ENCODE measurements at places on chromosomes 4 and X.

- no peak for DNase-seq
Measured at GRCh38 chr4:35933901-35934300, 310.4 kb downstream of the ARAP2 start.

DNA sequence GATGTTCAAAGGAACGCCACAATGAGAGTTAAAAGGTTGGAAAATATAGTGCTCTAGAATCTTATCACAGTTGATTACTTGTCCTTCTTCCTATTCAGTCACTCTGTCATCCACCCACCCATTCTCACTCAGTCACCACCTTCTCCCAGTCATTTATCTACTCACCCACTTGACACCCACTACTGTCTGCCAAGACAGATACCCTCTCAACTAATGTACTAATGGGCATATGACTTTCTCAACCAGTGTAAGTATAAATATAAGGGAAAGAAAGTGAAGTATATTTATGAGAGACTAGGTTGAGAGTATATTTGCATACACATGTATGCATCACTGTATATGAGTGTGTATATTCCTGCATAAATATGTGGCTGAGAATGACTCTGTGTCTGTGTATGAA, 20.0 kb downstream of the MID2 start:
- DNase-seq: no peak

DNA sequence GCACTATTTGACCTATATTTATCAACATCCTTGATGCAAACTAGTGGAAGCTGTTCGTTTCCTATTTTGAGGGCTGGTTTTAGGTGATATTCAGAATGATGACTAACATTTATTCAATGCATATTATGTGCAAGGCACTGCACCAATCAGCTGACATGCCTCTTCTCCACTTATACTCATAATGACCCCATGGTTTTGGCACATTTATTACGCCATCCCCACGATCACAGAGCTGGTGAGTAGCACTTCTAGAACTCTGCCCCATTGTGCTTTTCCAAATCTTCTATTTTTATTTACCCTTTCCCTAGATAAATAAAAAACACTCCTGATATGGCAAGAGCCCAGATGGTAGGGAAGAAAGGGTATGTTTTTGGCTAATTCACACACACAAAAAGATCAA, 13.1 kb downstream of the SCML1 start:
- no peak for DNase-seq

DNA sequence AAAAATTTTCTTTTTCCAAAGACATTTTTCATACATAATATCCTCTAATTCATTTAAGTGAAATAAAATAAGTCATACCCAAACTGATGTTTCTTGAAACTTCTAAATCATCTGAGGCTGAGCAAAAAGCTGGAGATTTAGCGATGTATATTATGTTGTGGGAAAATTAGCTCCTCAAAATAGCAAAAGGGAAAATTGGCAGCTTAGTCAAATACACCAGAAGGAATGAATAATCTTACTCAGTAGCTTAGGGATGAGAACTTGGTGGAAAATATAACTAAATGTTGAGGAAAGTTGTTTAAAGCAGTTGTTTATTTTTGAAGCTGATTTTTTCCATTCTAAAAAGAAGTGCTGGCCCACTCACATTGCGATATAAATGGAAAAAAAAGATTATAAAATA, 40.9 kb downstream of the GABRA4 start:
- DNase-seq: no peak

GRCh38 chr4:150867148-150867547, 147.9 kb downstream of the LRBA start:
- no peak for DNase-seq

DNA sequence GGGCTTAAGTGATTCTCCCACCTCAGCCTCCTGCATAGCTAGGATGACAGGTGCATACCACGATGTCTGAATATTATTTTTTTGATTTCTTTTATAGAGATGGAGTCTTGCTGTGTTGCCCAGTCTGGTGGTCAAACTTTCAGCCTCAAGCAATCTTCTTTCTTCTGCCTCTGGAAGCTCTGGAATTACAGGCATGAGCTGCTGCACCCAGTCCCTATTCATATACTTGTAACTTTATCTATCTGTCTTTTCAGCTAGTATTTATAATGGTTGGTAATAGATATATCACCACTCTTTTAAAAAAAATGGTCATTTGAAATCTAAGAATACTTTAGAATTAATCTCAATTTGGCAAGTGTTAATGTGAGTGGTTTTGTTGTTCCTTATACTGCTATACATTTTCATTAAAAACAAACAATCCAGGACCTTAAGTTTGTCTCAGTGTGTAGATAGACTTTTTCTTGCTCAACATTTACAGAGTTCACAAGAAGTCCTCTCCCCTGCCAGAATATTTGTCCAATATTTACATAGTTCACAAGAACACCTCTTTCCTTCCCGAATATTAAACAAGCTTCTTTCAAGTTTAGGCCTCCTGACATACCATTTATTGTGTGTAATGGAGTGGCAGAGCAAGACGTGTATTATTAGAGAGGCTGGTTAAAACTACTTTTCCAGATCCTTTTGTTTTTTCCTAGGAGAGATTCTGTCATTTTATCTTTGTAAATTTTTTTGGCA, 1197.4 kb upstream of the ADGRL3 start:
- no peak for DNase-seq

- no peak for DNase-seq
Measured at GRCh38 chrX:123817288-123817894, 42.5 kb upstream of the XIAP start.

DNA sequence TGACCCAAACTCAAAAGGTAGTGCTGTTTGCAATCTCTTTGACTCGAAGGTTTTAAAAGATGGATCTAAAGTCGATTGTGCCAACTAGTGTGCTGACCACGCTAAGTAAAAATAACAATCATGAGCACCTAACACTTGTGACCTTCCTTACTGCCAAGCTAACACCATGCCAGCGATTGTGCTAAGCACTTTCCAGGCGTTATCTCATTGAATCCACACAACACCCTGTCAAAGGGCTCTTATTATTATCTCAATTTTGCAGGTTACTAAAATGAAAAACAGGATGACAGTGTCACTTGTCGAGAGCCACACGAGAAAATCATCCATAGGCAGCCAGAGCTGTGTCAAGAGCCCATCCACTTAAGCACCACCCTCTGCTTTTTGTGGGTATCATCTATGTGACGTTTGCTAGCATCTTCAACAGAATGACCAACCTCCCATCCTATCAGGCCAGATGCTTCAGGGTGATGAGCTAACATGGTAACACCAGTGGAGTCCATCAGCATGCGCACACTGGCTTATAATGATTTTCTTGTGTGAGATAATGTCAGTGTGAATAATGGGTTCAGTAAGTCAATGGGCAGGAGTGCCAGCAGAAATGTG, 893 bp upstream of the GAB3 start:
- no peak for DNase-seq

DNA sequence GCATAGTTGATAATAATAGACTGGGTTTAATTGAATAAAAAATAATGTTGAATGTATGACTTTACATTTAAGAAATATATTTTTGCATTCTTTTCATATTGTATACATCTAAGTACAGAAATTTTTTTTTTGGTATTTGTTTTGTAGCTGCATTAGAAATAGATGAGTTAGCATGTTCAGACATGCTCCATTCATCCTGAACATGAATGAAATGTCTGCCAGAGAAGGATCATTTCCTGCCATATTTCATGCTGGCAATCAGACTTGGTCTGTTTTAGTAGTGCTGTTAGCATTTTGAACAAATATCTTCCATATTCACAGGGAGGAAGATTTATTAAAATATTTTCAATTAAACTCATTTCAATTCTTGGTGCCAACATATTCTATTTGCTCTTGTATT, 98.9 kb downstream of the FRMPD4 start:
- no peak for DNase-seq

- no peak for DNase-seq
Measured at GRCh38 chr4:89681219-89681618, 155.7 kb downstream of the SNCA start.

DNA sequence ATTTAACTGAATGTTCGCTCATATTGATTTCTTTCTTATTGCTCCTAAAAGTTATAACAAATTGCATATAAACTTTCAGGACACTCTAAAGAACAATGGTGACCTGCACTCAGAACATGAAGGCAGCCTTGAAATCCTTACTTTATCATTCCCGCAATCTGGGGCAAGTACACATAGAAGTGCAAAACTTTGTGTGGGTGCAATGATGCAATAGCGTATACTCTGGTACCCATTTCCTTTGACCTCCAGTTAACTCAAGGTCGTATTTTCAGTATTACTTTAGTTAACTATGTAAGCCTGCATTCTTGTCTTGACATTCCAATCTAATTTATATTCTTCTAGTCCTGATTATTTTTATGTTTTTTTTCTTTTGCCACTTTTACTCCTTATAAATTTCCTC, 64.7 kb downstream of the C4orf46 start:
- no peak for DNase-seq

DNA sequence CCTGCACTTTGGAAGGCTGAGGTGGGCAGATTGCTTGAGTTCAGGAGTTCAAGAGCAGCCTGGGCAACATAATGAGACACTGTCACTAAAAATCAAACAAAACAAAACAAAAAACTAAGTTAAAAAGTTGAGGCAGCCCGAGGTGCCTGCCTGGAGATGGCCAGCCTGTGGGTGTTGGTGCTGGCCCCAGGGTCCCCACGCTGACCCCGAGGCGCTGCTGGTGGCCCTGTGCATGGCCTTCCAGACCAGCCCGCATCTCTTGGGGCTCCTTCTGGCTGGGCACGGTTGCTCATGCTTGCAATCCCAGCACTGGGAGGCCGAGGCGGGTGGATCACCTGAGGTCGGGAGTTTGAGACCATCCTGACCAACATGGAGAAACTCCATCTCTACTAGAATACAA, 4.4 kb downstream of the ETNPPL start:
- no peak for DNase-seq

DNA sequence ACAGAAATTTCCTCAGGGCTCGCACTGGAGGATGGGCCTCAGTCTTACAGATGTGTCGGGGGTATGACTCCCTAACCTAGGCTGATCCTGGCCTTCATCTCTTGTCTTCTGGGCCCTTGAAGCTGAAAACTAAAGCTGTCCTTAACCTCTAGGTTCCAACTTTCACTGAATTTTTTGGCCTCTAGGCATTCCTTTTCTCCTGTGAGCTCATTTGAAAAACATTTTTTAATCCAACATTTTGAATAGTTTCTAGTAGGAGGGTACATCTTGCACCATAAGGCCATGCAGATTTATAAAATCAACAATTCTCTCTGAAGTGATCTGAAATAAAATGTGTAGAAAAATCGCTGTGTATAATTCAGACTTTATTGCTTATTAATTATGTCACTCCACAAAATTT, 19.7 kb downstream of the RWDD4 start:
- DNase-seq: no peak

DNA sequence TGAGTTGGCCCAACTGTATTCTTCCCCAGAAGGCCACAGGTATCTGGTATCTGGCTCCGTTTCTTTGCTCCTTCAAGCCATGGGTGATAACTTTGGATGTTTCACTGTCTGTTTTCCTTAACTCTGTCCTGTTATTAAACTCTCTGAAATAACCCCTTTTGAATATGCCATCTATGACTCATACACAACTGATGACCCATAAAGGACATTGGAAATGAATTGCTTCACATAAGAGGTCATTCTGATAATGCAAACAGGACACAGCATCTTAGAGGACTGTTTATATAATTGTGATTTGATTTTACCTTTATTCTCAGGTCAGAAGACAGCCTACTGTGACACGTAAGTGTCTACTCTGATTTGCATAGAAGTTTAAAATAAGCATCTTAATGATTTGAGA, 227.7 kb downstream of the VEGFC start:
- DNase-seq: no peak

DNA sequence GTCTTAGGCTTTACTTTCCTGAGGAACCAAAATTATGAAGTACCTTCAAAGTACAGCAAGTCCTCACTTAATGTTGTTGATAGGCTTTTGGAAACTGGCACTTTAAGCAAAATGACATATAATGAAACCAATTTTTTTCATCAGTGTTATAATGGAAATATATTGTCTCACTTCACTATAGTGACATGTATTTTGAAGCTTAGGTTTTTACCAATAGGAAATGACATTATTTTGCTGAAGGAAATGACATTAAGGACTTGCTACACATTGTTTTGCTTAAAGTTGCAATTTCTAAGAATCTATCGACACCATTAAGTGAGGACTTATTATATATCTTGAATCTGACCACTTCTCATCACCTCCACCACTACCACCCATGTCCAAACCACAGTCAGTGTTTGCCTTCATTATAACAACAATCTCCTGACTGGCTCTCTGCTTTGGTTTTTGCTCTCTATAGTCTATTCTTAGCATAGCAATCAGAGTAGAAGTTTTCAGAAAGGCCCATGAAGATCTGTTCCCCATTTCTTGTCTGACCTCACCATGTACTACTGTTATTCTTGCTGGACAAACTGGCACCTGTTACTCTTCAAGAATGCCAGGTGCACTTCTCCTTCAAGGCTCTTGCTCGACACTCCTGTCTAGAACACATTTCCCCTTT, 311.2 kb downstream of the BMPR1B start:
- DNase-seq: no peak

GRCh38 chr4:1695913-1696312, 11.8 kb upstream of the FAM53A start:
- DNase-seq: no peak

DNA sequence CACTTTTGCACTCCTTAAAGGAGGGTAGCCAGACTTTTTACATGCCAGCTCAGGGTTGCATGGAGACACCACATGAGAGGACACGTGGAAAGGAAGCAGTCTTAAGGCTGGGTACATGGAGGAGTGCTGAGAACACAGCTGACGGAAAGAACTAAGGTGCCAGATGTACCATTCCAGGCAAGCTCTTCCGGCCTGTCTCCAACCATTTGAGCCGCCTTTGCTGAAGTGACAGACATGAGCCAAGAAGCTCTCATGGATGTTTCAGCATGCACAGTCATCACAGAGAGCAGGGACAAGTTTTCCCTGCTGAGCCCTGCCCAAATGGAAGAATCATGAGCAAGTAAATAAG, 83.4 kb upstream of the BMP2K start:
- DNase-seq: no peak

DNA sequence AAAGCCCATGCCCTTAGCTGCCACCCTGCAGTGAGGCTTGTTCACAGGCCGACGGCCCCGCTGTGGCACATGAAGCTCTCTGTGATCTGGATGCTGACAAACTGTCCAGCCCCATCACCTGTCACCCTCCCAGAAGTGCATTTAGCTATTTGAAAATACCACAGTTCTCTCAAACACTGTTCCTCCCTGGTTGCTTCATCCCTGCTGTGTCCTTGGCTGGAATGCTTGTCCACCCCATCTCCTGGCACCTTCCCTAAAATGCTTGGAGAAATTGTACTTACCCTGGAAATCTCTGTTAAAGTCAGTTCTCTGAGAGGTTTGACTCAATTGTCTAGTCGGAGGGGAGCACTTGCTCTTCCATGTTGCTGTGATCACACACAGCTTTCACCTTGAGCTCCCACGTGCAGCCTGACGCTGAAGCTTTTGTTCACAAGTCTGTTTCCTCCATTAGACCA, 10.1 kb downstream of the SYNPO2 start:
- no peak for DNase-seq

GRCh38 chrX:23435108-23435507, 100.5 kb downstream of the PTCHD1 start:
- DNase-seq: no peak

Data from vagina (tissue), 2 donors.